ENCODE measurements at places on chromosomes 3 and 15.

GRCh38 chr3:26655231-26655630 is 32.7 kb downstream of the LRRC3B start:
- no peak for DNase-seq

- no peak for DNase-seq
Measured at GRCh38 chr15:77415450-77416147, 4.3 kb downstream of the PEAK1 start.

- DNase-seq = no peak
Measured at GRCh38 chr15:51232581-51232980, 105.8 kb downstream of the CYP19A1 start.

DNA sequence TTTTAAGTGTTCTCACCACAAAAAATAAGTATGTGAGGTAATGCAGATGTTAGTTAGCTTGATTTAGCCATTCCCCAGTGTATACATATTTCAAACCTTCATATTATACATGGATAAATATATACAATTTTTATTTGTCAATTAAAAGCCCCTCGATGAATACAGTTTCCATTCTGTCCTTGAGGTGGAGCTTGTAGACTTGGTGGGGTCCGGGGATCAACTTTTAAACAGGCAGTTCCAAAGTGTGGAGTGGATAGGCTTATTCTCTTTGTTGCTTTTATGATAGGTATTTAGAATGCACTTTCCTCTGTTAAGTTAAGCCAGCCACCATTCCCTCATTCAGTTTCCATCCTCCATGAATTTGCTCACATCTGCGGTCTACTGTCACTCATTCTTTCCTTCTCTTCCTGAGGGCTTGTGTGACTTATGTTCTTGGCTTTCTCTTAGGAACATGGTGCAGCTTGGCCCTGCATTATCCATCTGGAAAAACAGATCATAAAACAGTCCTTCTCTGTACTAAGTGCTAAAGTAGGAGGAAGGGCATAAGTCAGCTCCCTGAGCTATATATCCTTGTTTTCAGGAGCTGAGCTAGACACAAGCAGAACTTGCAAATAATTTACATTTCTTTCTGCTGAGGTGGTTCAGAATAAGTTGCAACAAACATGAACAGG is 149.1 kb downstream of the NFKBIZ start:
- DNase-seq = no peak

GRCh38 chr15:34582461-34583371 is 735 bp downstream of the GOLGA8B start:
- no peak for DNase-seq

DNA sequence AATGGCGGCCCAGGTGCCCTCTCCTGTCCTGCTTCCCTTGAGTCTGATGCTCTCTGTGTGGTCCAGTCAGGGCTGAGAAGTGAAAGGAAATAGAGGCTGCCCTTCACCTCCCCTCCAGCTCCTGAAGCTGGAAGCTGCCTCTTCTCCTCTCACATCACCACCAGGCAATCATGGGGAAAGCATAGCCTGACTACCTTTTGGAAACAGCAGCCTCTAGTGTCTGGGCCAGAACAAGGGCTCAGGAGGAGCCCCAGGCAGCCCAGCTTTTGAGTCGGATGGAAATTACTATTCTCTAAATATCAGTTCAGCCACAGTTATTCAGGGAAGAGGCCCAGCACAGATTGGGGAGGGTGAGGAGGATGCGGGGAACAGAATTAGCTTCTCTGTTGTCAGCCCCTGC is 43.3 kb upstream of the CCDC174 start:
- no peak for DNase-seq

GRCh38 chr15:58770519-58770856 is 614 bp upstream of the MINDY2 start:
- DNase-seq = no peak

DNA sequence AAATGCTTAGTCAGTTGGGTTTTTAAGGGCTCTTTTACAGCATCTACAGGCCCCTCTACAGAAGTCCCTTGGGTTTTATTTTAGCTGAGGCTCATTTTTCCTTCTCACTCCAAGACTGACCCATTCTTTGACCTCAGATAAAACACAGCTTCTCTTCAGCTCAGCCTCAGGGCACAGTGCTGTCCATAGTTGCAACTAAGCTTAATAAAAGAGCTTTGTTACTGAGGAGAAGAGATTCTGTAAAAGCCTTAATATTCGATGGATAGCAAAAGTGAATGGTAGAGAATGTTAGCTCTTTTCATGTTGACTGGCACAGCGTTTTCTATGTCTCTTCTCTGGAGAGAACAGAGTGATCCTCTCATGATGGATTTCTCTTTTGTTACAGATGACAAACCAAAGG is 277.9 kb downstream of the BBX start:
- DNase-seq = no peak

- DNase-seq = no peak
Measured at GRCh38 chr15:39942101-39942752, 8.3 kb downstream of the EIF2AK4 start.

DNA sequence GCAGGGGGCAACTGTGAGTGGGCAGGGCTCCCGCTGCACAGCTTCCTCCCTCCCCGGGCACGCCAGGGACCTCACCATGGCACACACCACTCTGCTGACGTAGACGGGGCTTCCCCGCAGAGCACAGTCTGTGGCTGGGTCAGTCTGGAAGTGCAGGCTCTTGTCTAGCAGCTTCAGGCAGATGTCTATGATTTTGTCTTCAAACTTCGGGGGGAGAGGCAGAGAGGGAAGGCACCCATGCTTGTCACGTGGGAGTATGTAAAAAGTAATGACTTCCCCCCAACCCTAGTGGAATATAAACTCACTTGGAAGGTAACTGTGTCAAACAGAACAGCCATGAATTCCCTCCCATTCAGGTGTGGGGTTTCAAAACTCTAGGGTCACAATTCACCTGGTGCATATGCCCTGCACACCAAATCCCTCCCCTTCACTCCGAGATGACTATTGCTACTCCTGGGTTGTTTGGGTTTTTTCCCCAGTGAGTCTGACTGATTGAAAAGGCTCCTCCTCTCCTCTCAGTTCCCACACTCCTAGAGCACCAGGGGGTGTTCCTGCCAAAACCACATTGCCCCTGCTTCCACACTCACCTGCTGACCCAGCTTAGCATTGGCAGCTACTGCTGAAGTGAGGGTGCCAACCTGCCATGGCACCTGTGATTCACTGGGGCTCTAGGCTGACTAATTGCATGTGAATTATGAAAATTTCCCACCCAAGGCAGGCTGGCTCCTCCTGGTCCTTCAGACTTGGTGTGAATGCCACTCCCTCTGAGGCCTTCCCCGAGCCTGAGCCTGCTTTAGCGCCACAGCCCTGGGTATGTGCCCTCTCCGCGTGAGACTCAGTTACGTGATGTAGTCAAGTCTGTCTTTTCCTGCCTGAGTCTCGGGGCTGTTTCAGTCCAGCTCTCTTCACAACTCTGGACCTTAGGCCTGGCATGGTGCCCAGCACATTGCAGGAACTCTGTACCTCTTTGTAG is 13.0 kb downstream of the TGM5 start:
- no peak for DNase-seq

DNA sequence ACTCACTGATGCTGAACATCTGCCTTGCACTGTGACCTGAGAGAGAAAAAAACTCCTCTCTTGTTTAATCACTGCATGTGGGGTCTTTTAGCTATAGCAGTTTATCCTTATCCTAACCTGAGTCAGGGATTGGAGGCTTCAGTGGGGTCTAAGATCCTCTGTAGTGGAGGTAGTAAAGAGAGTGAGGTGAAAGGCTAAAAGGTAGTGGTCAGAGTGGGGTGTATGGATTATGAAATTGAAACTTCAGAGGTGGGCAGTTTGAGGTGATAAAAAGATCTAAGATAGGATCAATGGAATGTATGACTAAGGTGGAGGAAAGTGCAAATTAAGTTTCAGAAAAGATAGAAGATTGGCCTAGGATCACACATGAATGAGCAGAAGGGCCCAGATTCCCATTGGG is 36.5 kb downstream of the DET1 start:
- no peak for DNase-seq

DNA sequence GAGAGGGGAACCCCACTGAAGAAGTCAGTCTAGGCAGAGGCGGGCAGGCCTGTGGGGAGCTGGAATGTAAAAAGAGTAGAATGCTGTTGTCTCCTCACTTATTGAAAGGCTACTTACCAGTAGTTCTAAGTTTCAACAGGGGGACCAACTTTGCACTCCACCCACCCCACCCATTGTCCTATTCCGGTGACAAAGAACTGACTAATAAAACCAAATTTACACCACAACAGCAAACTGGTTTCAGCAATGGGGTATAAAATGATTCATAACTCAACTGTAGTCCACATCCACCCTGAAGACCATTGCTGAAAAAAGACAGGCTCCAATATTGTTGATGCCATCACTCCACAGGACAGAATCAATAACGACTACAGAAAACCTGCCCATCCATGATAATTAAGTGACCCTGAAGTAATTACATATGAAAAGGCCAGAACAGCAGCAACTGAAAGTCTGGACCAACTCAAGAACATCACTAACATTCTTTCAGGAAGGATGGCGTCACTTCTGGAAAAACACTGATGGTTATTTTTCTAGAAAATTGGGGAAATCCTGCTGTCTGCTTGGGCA is 80.2 kb downstream of the ABI3BP start:
- no peak for DNase-seq

DNA sequence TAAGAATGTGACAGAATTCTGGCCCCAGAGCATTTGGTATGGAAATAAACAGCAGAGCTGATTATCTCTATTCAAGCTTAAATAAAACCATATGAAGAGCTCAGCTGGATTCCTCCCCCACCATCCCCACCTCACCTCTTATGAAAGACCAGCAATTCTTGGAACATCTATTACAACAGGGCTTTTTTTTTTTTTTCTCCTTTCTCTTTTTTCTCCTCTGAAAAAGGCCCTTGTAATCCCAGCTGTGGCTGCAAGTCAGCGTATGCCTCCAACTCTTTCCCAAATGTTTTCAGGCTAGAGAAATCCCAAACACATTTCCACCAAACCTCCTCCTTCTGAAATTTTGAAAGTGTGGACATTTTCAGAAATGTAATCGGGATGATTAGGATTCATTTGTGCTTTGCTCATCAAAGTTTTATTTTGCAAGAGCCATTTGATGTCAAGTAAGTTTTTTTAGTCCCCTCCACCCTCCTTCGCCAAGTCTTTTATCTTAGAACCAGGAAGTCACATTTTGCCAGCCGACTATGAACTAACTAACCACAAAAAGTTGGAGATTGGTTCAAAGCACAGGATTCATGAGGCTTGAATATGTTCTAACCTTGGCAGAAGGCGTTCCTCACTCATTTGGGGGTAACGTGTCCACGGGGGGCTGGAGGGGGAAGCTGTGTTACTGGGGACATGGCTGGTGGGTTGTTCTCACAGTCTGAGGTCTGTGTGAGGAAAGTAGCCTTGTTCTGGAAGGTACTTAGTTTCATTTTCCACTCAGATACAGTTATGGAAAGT is 142.0 kb upstream of the PDZRN3 start:
- DNase-seq = peak; percentile 74

DNA sequence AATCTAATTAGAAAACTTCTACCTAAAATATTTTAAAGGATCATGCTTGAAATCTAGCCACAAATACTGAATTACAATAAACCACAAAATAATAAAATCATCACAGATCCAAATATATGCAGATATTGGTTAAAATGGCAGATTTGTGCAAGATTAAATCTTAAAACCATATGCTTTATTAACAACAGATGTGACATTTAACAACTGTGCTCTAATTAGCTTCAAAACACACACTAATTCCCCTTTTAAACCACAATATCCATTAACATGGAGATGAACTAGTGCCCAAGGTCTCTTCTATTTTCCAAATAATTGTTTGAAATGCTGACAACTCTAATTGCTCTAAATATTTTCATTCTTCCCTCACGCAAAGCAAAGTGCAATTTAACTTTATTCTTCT is 1530.3 kb downstream of the SI start:
- DNase-seq = no peak

- no peak for DNase-seq
Measured at GRCh38 chr3:50687127-50687751, 12.5 kb downstream of the DOCK3 start.

- no peak for DNase-seq
Measured at GRCh38 chr15:96336108-96336595, 5.7 kb downstream of the NR2F2 start.

- no peak for DNase-seq
Measured at GRCh38 chr3:86930181-86930580, 60.8 kb downstream of the VGLL3 start.

DNA sequence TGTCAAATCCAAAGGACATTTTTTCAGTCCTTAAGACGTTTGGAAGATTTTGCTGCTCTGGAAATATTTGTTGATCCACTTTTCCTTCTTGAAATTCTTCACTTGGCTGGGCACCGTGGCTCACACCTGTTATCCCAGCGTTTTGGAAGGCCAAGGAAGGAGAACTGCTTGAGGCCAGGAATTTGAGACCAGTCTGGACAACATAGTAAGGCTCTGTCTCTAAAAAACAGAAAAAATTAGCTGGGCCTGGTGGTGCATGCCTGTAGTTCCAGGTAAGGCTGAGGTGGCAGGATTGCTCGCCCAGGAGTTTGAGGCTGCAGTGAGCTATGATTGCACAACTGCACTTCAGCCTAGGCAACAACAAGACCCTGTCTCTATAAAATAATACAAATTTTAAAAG is 173.9 kb upstream of the MITF start:
- DNase-seq = no peak

All from muscle of arm (tissue), 14 donors.